ENCODE measurements at places on chromosomes 5 and 9.

DNA sequence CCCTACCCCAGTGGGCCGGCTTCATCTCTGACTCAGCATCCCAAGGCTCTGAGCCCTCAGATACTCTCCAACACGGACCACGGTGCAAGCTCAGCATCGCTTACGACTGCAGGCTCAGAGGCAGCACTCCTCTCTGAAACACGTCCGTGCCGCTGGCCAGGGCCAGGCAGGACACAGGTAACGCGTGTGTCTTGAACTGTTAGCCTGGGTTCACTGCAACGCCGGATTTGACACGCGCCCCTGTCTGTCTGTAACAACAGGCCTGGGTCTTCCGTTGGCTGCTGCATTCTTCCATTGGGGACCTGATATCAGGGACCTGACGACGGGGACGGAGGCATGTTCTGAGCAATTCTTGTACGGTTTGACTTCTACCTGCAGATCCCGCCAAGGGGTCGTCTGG, 6.4 kb downstream of the SLC6A3 start:
- no peak for DNase-seq

GRCh38 chr9:94150279-94150828, 66.1 kb downstream of the PTPDC1 start:
- no peak for DNase-seq

DNA sequence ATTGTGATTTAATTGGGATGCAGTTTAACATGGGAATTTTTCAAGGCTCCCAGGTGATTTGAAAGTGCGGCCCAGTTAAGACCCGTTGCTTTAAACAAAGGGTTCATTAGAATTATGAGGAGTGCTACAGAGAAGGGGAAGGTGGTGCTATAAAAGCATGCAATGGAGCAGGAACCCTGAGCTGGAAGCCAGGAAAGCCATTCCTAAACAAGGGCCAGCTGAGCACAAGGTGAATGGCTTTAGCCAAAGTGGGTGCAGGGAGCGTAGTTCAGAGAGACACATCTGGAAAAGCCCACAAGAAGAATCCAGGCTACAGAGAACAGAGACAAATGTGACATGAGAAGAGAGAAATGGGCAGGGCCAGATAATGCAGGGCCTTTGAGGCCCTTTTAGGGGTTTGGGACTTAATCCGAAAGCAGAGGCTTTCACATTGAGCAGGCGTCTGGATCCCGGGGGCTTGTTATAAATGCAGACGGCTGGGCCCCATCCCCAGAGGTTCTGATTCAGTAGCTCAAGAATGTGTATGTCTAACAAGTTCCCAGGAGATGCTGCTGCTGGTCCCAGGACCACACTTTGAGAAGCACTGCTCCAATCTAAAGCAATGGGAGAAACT, 138.1 kb upstream of the WWC1 start:
- DNase-seq, result no peak

DNA sequence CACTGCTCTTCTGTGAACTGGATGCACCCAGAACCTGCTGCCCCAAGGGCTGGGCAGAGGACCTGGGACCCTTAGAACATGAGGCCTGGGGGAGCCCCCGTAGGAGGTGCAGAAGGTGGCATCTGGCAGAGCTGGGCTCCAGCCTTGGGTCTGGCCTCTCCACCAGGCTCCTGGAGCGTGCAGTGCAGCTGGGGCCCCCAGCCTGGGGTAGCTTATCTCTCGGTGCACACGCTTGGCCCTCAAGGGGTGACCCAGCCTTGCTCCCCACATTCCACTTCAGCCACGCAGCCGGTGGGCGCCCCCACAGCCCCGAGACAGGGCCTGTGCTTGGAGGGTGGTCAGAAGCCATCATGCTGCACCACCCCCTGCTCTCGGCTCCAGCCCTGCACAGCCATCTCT, 5.6 kb upstream of the NR5A1 start:
- DNase-seq, result no peak

DNA sequence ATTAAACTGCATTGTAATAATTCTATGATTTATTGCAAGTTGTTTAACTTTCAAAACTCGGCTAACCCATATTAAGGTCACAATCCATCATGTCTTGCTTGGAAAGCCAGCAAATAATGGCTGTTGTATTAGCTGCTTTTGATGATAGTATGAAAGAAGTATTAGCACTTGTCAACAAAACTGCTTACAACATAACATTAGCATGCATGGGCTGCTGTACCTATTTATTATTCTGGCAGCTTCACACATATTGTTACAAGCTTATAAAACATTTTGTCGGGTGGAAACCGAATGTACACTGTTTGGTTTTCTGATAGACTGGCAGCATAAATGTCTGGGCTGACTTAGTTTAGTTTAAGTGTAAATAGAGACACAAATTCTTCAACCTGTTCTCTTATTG, 378.3 kb downstream of the KIAA0825 start:
- DNase-seq, result no peak

DNA sequence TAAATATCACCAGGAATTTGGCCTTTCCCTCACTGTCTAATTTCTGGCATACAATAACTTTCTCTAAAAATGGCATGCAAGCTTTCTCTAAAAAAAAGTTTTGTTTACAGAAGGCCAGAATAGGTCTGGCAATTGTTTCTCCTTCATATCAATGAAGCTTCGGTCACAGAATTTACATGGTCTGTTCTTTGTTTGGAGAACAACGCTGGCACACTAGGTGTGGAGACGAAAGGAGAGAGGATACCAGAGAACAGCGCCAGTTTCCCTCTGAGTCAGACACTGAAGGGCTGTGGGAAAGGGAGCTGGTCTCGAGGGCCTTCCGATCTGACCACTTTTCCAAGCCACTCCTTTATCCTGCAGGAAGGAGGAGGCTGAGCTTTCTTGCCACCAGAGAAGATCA, 60.1 kb upstream of the ITGA1 start:
- no peak for DNase-seq

DNA sequence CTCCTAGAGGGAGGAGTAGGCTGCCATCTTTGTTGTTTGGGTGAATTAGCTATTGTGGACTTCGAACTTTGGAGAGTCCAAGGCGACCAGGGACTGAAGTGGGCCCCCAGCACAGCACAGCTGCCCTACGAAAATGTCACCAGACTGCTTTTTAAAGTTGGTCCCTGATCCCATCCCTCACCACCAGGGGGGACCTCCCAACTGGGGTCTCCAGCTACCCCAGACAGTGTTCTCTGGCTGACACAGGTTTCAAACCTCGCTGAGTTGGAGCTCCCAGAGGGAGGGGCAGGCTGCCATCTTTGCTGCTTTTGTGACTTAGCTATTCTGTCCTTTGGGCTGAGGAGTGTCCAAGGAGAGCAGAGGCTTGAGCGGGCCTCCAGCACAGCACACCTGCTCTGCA, 45.7 kb upstream of the ADRB2 start:
- no peak for DNase-seq

- DNase-seq, result no peak
Measured at GRCh38 chr5:165360366-165360765, 1854.9 kb downstream of the MAT2B start.

GRCh38 chr9:124262649-124262972, 4.9 kb downstream of the NEK6 start:
- DNase-seq, result no peak

GRCh38 chr5:42779083-42779482, 22.5 kb downstream of the CCDC152 start:
- no peak for DNase-seq

GRCh38 chr5:23352446-23352845, 155.0 kb upstream of the PRDM9 start:
- DNase-seq, result no peak

DNA sequence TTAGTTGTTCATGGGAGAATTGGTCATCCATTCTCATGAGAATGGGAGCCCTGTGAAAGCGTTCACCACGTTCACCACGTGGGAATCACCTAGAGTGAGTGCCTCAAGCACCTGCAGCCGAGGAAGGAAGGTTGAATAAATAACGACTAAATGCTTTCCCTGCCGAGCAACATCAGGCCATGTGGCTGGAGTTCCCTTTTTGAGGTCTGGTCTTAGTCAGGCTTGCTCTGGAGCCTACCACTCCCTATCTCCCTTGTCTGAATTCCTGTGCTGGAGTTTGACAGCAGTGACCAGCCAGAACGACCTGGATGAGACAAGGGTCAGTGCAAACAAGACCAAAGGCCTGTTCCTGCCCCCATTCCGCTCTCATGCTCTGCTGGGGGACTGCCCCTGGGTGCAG, 28.5 kb downstream of the KCNMB1 start:
- no peak for DNase-seq

DNA sequence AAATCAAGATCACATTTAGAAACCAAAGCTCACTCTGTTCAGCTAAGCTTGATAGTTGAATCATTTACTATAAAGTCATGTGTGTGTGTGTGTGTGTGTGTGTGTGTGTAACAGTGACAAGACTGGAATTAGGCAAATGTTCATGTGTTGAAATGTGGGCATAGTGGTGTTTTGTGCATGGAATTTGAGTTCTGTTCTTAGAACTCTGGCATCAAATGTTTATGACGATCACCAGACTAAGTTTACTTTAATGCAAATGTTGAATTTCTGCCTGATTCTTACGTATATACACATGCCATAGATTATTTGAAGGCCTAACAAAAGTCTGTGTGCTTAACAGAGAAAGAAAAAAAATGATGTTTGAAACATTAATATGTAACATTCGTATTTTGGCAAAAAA, 72.8 kb upstream of the COL5A1 start:
- no peak for DNase-seq

- DNase-seq, result no peak
Measured at GRCh38 chr9:75085640-75086039, 2.3 kb downstream of the NMRK1 start.

DNA sequence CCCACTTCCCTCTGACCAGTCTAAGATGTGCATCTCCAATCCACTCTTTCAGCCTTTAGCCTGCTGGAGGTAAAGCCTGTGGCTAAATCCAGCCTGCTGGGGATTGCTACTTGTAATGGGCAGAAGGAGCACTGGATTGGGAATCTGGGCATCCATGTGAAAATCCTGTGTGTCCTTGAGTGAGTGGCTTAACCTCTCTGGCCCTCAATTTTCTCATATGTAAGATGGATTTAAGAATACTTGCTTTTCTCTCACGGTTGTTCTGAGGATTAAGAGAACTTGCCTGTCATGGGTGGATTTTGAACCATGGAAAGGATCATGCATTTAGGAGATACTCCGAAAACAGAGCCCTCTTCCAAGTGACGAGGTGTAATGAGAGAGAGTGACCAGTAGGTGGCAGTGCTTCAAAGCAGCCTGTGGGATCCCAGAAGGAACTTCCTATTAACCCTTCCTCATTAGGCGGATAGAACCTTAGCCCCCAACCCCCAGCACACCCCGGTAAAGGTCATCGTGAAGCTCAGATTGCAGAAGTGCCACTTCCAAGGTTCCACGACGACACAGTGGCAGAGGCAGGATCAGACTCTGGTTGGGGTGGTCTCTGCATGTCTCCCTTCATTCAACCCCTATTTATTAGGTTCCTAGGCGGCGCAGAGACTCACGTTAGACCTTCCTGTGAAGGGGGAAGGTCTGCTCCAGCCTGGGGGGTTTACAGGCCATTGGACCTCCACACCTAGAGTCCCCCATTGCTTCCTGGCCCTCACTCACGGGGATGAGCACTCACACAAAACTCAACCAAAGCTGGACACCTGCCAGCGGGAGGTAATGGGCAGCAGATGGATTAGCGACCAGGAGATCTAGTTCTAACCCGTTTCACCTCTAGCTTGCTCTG, 68.7 kb upstream of the ZNF618 start:
- DNase-seq, result no peak

- DNase-seq, result no peak
Measured at GRCh38 chr5:759111-759751, 25.3 kb downstream of the ZDHHC11B start.

- no peak for DNase-seq
Measured at GRCh38 chr5:172451771-172452197, 2.5 kb downstream of the SH3PXD2B start.

- DNase-seq, result no peak
Measured at GRCh38 chr5:6792911-6793471, 79.8 kb downstream of the TENT4A start.

- no peak for DNase-seq
Measured at GRCh38 chr5:128904805-128905567, 60.3 kb upstream of the SLC27A6 start.

DNA sequence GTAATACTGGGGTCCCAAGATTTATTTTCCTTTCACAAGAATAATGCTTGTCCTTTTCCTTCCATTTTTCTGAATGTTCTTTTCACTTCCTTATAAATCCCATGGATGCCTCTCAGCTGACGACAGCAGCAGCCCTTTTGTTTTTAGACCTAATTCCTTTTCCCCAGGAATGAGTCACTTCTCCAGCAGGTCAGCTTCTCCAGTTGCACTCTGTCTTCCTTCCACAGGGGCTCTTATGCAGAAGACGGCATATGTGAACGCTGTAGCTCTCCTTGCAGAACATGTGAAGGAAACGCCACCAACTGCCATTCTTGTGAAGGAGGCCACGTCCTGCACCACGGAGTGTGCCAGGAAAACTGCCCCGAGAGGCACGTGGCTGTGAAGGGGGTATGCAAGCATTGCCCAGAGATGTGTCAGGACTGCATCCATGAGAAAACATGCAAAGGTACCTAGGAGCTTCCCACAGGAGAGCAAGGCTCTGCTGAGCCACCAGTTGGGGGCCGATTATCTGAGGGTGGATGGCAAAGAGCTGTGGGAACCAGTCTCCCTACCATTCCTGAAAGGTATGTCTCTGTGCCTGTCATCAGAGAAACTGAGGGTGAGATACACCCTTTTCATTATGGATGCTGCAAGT, 72.9 kb downstream of the RFK start:
- DNase-seq, result no peak

DNA sequence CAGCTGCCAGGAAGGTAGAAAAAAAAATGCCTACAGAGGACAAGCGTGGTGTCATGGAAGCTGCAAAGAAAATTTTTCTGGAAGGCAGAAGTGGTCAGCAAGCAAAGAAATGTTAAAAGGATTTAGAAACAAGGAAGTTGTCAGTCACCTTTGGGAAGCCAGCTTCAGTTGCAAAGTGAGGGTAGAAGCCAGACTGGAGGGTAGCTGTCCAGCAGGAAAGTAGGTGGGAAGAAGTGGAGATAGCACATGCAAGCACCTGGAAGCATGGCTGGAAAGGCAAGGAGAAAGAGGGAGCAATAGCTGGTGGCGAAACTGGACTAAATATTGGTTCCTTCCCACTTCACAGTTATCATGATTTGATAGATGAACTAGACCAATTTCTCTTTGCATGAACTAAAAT, 54.3 kb downstream of the ADRB2 start:
- no peak for DNase-seq

Data from stimulated activated CD8-positive, alpha-beta memory T cell treated with anti-CD3 and anti-CD28 coated beads, Interleukin-4, amount 100 ng/mL, for 4 hours (primary cell).